ENCODE measurements at places on chromosomes 6 and 20.

GRCh38 chr6:135451617-135452190, 45.8 kb downstream of the AHI1 start:
- DNase-seq = no peak

DNA sequence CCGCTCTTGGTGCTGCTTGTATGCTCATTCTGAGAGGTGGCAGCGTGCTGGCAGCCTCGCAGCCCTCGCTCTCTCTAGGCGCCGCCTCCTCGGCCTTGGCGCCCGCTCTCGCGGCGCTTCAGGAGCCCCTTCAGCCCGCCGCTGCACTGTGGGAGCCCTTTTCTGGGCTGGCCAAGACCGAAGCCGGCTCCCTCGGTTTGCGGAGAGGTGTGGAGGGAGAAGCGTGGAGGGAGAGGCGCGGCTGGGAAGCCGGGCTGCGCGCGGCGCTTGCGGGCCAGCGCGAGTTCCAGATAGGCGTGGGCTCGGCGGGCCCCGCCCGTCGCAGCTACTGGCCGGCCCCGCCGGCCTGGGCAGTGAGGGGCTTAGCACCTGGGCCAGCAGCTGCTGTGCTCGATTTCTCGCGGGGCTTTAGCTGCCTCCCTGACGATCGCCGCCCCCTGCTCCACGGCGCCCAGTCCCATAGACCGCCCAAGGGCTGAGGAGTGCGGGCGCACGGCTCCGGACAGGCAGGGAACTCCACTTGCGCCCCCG, 19.5 kb upstream of the FAM8A1 start:
- DNase-seq = peak; percentile 28

- no peak for DNase-seq
These were observed 1308.0 kb downstream of the EPHA7 start for GRCh38 chr6:92111386-92111785.

- no peak for DNase-seq
These were observed 19.0 kb upstream of the PTPN1 start for GRCh38 chr20:50491168-50491567.

GRCh38 chr6:166343150-166343487, 774 bp upstream of the SFT2D1 start:
- DNase-seq = no peak

DNA sequence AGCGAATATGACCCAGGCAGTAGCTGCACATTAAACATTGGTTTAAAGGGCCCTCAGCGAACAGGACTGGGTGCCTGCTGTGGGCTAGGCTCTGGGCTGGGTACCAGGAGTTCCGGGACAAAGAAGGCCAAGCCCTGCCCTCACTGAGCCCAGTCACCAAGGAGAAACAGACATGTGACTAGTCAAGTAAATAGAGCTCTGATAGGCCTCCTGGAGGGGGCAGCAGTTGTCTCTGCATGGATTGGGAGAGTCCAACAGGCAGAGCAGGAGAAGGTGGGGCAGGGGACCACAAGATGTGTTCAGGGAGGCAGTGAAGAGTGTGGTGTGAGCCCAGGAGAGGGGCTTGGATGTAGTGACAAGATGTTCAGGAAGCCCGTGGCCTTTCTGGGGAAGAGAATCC, 3.1 kb downstream of the HM13 start:
- DNase-seq = peak; percentile 13

DNA sequence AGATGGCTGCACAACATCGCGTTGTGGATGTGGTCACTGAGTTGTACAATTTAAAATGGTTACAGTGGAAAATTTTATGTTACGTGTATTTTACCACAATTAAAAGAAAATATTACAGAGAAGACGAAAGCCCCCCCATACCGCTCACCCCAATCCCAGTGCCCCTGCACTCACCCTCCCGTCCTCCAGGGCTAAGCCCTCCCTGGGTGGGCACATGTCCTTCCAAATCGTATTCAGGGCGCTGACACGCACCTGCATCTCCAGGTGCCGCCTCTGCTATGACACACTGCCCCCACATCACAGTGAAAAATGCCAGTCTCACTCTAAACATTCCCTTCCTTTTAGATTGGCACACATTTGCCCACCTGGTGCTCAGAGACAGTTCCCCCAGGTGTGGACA, 49.4 kb downstream of the PSMG4 start:
- DNase-seq = no peak

DNA sequence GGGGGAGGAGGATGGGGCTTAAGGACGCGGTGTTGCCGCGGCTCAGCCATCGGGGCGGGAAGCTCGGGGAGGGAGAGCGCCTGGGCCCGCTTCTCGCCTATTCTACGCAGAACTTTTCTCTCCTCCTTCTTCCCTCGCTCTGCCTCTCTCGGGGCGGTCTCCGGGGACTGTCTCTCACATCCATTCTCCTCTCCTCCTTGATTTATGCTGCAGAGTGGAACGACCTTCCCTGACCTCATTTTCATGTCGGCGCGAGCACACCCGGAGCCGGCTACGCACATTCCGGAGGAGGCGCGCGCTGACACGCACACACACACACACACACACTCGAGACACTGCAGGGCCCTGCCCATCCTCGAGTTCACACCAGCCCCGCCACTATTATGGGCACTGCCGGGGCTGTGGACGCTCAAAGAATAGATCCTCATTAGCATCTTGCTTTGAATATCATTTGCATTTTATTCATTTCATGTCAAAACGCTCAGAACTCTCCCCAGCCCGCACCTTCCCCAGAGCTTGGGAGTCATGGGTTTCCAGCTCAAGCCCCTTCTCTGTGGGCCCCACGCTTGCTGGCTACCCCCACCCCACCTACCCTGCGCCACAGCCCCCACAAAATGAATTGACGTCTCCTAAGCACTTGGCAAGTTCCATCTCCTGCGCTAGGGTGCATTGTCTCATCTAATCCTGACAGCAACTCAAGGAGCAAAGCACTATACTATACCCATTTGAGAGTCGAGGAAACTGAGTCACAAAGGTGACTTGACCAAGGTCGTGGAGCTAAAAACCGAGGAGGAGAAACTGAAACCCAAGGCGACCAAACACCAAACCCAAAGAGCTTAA, 36.8 kb downstream of the NCR2 start:
- peak; percentile 76 for DNase-seq

DNA sequence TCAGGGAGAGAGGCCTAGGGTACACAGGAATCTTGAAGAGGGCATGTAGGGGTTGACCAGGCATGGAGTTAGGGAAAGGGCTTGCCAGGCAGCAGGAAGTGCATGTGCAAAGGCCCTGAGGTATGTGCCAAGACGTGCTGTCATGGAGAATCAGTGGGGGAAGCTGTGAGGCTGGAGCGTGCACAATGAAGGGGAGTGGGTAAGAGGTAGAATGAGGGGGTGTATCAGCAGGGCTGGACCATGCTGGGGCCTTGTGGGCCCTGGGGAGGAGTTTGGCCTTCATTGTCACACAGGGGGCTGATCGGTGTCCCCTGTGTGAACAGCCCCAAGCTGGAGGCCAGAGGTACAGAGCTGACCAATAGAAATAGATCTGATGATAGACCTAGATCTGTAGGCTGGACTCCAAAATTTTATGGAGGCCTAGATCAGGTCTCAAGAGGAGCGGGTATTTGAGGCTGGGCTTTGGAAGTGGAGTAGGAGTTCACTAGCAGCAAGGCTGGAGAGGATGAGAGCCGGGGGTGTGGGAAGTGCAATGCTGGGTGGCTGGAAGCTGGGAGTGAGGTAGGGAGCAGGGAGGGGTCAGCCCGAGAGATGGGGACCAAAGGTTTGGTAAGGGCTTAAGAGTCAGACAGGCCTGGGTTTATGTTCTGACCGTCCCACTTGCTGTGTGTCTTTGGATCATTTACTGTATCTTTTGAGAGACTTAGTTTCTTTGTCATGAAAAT, 3.0 kb downstream of the SRC start:
- no peak for DNase-seq

DNA sequence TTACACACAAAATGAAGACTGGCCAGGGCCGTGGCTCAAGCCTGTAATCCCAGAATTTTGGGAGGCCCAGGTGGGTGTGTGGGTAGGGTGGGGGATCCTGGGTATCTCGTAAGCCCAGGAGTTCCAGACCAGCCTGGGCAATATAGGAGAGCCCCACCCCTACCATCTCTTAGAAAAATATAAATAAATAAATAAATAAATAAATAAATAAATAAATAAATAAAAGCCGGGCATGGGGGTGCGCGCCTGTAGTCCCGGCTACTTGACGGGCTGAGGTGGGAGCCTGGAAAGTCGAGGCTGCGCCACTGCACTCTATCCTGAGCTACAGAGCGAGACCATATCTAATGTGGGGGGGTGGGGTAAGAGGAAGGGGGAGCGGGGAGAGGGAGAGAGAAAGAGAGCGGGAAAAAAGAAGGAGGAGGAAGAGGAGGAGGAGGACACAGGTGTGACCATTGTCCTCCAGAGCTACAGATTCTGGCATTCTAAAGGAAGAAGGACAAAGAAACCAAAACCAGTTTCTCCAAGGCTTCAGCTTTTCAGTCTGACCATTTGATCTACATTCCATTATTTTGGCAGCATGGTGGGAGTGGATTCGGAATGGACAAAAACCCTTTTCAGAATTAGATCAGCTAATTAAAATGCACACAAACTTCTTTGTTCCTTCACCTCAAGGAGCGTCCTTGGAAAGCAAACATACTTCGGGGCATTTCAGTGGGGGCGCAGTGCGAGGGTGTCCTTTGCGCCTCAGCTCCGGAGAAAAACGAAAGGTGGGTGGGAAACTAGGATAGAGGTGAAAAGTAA, 577 bp upstream of the C6orf141 start:
- no peak for DNase-seq

DNA sequence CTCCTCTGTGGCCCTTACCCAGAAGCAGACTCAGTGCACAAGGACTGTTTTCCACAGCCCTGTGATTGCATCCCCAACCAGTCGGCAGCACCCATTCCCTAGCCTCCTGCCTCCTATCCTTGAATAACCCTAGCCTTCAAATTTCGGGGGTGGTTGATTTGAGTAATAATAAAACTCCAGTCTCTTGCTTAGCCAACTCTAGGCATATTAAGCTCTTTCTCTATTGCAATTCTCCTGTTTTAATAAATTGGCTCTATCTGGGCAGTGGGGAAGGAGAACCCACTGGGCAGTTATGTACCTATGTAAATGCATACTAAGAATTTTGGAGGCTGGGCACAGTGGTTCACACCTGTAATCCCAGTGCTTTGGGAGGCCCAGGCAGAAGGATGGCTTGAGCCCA, 70.6 kb upstream of the ZMYND8 start:
- no peak for DNase-seq

- no peak for DNase-seq
These were observed 245.4 kb downstream of the NRN1 start for GRCh38 chr6:5761370-5761769.

DNA sequence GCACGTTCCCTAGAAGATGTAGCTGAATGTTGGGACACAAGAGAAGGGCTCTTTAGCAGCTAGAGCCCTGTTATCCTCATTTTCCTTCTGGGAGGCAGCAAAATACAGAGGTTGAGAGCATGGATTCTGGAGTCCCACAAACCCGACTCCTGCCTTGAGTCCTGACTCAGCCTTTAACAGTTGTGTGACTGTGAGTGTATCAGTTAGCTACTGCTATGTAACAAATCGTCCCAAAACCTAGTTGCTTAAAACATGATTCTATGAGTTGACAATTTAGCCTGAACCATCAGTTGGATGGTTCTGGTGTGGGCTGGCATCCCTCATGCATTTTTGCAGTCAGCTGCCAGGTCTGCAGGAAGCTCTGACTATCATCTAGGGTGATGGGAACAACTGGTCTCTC, 54.6 kb downstream of the RBM38 start:
- no peak for DNase-seq

GRCh38 chr6:105507811-105508210, 104.9 kb upstream of the PREP start:
- no peak for DNase-seq

DNA sequence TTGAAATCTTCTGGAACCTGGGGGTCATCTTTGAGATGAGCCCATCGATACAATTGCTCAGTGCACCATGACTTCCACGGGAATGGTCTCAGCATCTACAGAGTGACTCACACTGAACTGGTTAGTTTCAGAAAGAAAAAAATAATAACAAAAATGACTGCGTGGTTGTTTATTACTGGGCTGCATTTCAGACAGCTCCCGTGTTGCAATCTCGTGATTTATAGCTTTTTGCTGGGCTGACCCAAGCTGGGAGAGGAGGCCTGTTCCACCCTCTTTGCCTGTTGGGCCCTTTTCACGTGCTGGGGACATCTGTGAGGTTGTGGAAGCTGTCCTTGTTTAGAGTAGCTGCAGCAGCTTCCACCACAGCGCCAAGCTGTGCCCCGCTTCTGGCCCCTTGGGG, 225.5 kb downstream of the BMP7 start:
- no peak for DNase-seq

- DNase-seq = no peak
These were observed 22.6 kb downstream of the NEDD9 start for GRCh38 chr6:11209906-11210305.

GRCh38 chr6:38354037-38354381, 285.7 kb downstream of the BTBD9 start:
- no peak for DNase-seq

DNA sequence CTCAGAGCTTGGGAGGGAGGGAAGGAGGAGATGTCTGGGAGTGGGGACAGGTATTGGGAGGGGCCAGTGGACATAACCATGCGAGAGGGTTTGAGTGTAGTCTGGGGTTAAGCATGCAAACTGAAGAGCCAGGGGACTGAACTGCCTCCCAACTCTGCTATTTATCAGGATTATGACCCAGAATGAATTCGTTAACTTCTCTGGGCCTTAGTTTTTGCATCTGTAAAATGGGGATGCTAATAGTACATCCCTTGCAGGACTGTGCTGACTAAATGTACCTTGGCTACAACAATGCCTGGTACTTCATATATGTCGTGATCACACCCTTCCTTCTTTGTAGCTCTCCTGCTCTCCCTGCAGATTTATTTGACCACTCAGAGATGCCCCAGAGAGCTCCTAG, 83.6 kb downstream of the MDGA1 start:
- DNase-seq = no peak

DNA sequence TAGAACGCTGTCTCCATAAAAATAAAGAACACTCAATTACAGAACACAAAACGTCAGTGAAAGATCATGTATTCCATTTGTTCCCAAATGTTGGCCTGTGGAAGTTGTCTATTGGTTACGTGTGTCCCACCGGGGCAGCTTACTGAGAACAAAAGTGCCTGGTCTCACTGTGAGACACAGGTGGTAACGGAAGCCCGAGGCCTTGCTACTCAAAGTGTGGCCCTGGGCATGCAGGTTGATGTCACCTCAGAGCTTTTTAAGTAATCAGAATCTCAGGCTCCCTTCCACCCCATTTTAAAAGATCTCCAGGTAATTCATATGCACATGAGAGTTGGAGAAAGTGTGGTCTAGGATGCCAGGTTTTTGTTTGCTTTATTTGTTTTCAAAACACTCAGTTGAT, 422.5 kb upstream of the OPRM1 start:
- no peak for DNase-seq

- DNase-seq = no peak
These were observed 38.2 kb upstream of the PKHD1 start for GRCh38 chr6:52125572-52125971.

DNA sequence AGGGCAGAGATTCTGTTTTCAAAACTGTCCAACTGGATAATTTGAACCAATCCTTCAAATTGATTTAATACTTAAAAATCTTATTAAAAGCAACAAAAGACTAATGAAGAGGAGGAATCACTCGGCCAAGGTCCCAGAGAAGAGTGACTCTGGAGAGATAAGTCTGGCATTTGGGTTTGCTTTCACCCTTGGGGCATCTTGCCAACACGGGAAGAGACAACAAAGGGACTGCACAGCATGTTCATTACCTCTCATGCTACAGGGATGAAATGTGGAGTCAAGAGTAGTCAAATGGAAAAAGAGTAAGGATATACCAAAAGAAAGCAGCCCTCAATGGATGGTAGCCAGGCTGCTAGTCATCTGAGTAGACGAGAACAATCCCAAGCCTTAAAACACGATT, 68.2 kb downstream of the KHDRBS2 start:
- DNase-seq = no peak

- DNase-seq = peak; percentile 49
These were observed 590 bp downstream of the SLCO4A1 start for GRCh38 chr20:62642666-62643520.

- peak; percentile 78 for DNase-seq
These were observed 4.0 kb downstream of the VARS1 start for GRCh38 chr6:31791324-31792089.
